ENCODE measurements at places on chromosomes 4 and X. TPM values are rescaled to one million over a fixed set of nuclear protein-coding genes. Genes with fewer than 3 reads are reported as not detected.

MAGEA3 gene
- not detected for total RNA-seq

PCSK1N gene
- 0.20 TPM for total RNA-seq

CLDN34 gene
- total RNA-seq, result 0.20 TPM

MAGEC3 gene
- total RNA-seq, result not detected

GRCh38 chr4:4837316-4837715, 22.1 kb upstream of the MSX1 start:
- no peak for DNase-seq

GRCh38 chrX:25527156-25527555, 511.4 kb upstream of the ARX start:
- DNase-seq, result no peak

GRCh38 chr4:60683357-60683756, 516.8 kb upstream of the ADGRL3 start:
- no peak for DNase-seq

DNA sequence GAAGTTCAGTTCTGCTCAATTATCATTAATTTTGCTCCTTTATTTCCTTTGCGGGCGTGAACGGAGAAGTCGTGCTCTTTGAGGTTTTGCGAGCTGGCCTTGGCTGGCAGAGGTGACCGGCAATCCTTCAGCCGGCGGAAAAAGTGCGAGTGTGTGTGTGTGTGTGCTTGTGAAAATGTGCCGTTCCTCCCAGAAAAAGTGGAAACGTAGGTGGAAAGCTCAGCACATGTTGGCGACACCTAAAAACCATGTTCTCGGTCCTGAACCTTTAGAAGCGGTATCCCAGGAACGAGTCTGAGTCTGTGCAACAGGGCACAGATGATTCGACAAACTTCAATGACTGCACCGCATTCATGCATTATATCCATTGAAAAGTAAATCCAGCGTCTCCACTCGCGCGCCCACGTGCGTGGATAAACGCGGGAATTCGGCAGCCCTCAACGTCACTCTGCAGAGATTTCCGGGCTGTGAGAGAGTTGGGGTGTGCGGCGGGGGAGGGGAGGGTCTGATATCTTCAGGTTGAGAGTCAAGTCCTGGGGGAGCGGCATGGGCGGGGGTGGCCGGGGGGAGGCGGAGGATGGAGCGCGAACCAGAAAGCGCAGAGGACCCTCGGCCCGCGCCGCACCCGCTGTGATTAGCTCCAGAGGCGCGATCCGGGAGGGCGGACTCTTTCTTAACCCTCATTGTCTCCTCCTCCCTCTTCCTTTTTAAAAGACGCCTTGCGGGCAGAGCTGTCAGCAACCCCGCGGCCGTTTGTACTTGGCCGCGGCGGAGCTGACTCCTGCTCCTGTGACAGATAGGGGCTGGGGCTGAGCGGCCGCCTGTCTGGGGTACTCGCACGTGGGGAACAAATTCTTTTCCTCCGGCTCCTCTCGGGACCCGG, at the start of gene SHISA3:
SHISA3 (plus strand) TSS at position 737 of the 883 bp plus-strand sequence. CDS start 569 bp downstream, outside the sequence.
- DNase-seq, result peak; percentile 18

All from lung microvascular endothelial cell (primary cell).